Foreskin fibroblast (primary cell): ENCODE measurements at places on chromosomes 11 and 22.

- DNase-seq, result no peak
Measured at GRCh38 chr22:17400305-17400704, 31.0 kb downstream of the CECR2 start.

DNA sequence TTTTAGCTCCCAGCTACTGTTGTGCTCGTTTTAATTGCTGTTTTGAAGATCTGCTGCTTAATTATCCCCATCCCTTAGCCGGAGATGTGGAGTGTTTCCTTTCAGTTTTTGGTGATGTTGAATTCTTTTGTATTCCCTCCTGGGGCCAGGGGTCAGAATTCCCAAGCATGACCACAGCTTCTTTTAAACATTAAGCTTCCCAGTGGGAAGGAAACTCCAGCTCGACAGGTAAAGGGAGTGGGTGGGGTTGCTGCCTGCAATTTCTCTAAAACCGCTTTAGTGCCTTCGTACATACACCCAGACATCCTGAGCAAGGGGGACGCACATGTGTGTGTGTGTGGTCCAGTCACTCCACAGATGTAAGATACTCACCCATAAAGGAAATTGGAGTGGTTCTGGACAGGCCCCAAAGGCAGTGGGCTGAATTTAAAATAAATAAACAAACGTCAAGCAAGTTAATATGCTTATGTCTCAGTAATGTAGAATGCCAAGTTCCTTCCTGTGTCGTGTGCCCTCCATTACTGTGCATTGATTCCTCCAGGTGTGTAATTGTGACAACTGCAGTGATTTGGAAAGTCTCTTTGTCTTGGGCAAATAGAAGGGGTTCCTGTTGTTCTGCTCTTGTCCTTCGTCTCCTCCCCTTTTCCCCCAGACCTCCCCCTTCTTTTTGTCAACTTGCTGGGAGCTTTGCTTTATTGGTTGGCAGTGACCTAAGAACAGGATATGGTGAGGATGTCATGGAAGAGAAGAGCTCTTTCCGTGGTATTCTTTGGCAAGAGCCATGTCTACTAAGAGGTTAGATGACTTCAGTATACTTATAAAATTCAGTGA, 19.2 kb upstream of the ADSL start:
- DNase-seq, result no peak

- DNase-seq, result no peak
Measured at GRCh38 chr22:27386186-27386585, 415.4 kb downstream of the MN1 start.

GRCh38 chr22:24046024-24046423, 34.9 kb downstream of the CABIN1 start:
- peak; percentile 35 for DNase-seq
